ENCODE measurements at places on chromosomes 6 and 20.

DNA sequence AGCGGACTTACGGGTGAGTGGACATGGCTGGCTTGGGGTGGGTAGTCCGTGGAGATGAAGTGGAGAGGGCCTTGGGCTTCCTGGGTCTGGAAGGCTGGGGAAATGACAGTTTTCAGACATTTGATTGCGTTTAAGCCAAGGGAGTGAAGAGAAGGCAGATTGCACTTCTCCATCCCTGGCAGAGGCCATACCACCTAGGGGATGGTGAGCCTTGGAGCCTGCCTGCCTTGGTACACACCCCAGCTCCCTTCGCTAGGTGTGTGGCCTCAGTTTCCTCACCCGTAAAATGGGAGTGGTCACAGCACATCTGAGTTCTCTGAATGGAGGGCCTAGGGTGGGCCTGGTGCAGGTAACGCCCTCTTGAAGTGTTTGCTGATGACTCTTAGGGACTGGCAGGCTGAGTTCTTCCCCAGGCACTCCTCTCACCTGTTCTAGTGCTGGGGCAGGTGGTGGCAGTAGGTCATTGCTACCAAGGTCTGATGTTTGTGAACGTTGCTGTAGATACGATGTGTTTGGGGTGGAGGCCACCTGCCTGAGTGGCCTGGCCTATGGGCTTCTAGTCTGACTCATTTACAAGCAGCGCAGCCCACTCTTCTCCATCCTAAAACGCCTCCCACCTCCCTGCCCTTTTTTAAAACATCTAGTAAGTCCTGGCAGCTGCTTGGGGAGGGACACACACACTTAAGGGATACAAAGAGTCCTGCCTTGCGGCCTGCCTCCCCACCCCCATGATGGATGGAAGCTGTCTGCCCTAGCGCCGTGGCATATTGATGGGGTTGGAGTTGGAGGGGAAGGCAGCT, 2.3 kb downstream of the RBM38 start:
- no peak for DNase-seq

DNA sequence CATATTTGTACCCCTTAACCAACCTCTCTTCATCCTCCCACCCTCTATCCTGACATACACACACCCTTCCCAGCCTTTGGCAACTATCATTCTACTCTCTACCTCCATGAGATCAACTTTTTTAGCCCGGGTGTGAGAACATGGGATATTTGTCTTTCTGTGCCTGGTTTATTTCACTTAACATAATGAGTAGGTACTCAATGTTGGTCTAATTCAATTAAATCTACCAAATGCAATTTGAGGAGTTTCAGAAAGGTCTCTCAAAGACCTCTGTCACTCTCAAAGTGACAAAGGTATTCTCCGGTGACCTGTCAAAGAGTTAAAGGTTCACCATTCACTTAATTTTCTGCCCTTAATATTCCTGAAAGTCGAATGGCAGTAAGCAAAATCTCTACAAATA, 87.7 kb downstream of the ME1 start:
- no peak for DNase-seq

GRCh38 chr6:170043881-170044790, 246.7 kb downstream of the DLL1 start:
- DNase-seq, result no peak

DNA sequence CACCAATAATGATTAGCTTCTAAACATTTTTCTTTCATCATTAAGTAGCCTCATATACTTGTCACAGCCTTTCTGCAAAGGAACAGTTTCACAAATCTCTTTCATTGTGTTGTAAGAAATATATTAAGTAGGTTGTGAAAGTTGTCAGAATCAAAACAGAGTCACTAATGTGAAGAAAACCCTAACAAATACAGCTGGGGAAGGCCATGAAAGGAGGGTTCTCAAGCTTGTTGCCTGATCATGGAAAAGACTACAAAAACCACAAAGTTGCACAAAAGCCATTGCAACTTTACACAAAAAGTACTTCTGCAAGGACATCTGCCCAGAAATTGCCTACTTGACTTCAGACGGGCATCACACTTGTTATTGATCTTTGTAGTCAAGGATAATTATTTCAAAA, 216.1 kb downstream of the ALDH8A1 start:
- DNase-seq, result peak; percentile 96

GRCh38 chr6:169265486-169266131, 12.0 kb upstream of the THBS2 start:
- peak; percentile 54 for DNase-seq

Data from inflammatory macrophage treated with lipopolysaccharide for 1 hour (primary cell).